ENCODE measurements at places on chromosomes 12 and 14.

GRCh38 chr12:3311027-3311402 lies 180.0 kb upstream of the PRMT8 start:
- DNase-seq, result no peak

GRCh38 chr12:130456375-130457199 lies 118.9 kb downstream of the PIWIL1 start:
- no peak for DNase-seq

DNA sequence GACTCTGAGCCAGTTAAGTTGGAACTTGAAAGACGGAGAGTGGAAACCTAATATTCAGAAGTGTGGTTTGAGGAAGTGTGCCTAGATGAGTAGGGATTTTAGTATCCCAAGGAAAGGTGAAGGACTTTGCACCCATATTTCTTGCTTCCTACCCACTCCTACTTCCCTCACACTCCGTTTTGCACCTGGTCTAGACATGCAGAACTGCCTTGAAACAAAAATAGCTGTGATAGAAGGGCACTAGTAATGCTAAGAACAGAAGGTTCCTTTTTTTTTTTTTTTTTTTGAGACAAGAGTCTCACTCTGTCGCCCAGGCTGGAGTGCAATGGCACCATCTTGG lies 732 bp upstream of the ARF3 start:
- DNase-seq, result no peak

- peak; percentile 84 for DNase-seq
These were observed 110.1 kb upstream of the TMEM132D start for GRCh38 chr12:130013771-130014484.

DNA sequence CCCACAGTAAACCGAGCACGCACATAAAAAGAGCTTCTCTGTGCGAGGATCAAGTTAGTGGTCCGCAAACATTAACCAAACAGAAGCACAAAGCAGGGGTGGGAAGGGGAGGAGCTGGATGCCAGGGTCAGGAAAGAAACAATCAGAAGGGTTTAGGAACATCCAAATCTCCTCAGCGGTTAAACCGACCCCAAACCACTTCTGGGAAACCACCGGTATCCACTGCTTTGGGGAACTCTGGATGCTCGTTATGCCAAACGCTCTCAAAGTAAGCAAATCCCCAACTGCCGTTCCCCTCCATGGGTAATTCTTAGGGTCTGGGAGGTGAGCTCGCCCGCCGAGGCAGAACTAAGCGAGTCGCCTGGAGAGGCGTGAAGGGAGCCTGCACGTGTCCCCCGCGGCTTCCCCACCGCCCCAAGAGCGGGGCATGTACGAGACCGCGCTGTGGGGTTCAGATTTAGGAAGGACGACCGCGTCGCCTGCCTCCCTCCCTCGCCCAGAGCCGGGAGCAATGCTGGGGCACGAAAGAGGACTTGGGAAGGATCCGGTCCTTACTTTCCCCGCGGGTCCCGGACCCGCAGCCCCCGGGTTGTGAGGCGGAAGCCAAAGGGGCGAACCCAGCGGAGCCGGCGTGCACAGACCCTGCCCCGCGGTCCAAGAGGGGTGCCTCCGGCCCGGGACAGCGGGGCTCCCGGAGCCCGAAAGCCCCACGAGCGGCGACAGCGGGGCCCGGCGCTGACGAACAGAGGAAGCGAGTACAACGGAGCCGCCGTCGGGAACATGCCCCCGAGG lies 711 bp downstream of the SBNO1 start:
- DNase-seq, result peak; percentile 32

GRCh38 chr12:105222726-105223351 lies 13.1 kb downstream of the APPL2 start:
- no peak for DNase-seq

- DNase-seq, result no peak
These were observed 15.2 kb downstream of the MED6 start for GRCh38 chr14:70585231-70585630.

- DNase-seq, result no peak
These were observed 27.0 kb upstream of the DUSP6 start for GRCh38 chr12:89379148-89379838.

DNA sequence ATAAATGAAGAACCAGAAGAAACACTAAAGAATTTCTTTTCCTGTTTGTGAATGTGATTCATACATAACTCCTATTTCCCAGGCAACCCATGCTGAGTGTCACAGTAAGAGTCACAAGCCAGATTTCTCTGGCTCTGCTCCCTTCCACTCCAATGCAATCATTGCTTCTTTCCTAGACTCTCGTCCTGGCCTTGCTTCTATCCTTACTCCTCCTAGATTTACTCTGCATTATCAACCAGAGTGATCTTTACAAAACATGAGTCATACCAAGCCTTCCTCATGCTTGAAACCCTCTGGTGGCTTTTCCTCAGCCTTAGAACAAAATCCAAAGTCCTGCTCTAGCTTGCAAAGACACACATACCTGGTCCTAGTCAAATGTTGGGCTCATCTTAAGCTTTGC lies 13.3 kb downstream of the IL22 start:
- DNase-seq, result peak; percentile 84

- no peak for DNase-seq
These were observed 38.5 kb downstream of the EP400 start for GRCh38 chr12:131988054-131988796.

DNA sequence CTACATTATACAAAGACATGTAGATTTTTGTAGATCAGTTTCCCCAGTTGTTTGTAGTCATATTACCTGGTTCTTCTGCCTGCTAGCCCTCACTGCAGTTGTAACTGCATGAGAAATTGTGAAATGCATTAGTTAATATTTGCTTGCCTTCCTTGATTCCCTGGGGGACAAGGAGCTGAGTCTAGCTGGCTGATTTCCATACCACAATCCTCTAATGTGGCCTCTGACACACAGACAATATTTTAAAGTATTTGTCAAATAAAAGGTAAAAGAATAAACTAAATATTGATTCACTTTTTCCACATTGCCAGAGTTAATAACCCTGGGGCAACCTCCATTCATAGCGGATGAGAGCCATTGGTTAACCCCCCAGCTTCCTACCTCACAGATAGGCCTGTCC lies 128.8 kb upstream of the TMEM132C start:
- no peak for DNase-seq

- DNase-seq, result peak; percentile 12
These were observed 144.1 kb upstream of the PTPRQ start for GRCh38 chr12:80299976-80300375.
